ENCODE measurements at places on chromosomes 11 and 22.

DNA sequence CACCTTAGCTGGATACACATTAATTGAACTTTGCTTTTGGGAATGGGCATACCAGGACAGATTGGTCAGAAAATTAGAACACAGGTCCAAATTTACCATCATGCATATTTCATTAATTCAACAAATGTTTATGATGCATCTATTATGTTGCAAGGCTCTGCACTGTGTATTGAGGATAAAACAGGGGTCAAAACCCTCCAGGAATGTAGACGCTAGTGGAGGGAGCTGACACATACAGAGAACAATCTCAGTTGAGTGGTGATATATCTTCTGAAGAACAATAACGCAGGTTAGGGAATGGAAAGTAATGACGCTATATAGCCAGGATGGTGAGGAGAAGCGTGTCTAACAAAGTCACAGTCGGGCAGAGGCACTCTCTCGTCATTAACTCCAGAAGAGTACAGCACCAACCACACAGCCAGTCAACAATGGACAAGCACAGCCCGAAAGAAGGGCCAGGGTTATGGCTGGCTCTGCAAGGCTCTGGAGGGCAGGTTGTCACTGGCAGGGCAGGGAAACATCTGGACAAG is 3.8 kb downstream of the FLI1 start:
- no peak for DNase-seq

GRCh38 chr11:33987975-33988580 is 63.5 kb upstream of the CAPRIN1 start:
- peak; percentile 32 for DNase-seq

- no peak for DNase-seq
Measured at GRCh38 chr11:33700063-33700501, 544 bp downstream of the C11orf91 start.

DNA sequence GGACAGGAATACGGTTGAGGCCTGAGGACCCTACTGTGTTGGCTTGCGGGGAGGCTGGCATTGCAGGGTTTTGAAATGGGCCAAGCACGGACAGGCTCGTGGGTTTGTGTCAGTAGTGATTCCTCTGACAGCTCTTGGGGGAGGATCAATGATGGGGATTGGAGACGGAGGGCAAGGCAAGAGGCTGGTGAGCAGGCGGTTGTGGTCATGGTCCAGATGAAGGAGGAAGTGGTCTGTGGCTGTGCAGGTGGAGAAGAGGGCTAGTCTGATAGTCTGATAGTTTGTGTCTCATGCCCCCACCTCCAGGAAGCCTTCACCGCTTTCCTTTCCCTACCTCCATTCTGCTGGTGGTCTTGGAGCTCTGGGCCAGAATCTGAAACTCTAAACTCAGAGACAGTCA is 3.0 kb downstream of the MAFF start:
- DNase-seq: no peak

DNA sequence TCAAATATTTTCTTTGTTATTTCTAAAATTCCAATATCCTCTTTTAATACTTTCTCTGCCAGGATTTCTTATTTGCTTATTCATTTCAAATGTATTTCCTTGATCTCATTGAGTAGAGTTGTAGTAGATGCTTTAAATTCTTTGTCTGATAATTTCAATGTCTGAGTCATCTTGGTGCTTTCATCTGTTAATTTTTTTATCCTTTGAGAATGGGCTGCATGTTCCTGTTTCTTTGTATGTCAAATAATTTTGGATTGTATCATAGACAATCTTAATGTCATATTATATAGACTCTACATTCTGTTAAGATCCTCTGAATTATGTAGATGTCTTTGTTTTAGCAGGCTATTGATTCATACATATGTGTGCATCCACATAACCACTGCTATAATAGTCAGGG is 57.5 kb downstream of the MYEOV start:
- no peak for DNase-seq

GRCh38 chr22:41353862-41354575 is 27.7 kb upstream of the TEF start:
- no peak for DNase-seq

DNA sequence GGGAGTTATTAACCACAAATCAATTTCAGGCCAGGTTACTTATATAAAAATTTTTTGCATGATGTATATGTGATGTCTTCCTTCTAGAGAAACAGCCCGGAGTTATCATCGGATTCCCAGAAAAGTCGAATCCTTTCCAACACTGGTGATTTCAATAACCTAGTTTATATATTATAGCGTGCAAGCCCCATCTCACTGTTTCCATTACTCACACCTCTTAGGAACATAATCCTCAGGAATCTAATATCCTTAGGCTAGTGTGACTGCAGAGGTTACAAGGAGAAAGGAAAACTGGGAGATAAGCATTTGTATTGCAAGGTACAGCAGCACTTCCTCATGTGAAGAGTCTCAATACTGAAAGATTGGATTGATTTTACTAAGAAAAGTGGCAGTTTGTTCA is 20.3 kb downstream of the ARHGAP20 start:
- DNase-seq: no peak

DNA sequence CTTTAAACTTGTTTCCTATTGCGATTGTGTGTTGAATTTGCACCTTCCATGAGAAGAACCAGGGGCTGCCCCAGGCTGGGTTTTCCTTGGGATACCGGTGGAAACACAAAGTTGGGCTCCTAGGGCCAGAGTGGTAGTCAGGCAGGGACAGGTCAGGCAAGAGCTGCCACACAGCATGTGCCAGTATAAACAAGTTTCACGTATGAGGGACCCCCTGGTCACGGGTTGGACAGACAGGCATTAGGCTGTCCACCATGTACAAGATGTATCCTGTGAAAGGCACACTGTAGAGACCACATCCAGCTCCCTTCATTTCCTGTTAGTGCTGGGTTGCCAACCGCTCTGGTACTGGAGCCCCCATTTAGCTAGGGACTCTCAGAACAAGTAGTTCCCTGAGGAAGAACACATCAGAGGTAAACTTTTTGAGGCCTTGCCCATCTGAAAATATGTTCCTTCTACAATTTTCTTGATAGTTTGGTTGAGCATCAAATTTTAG is 8.8 kb downstream of the UPB1 start:
- DNase-seq: no peak

GRCh38 chr22:45308957-45309421 is 745 bp upstream of the FAM118A start:
- DNase-seq: no peak

GRCh38 chr11:97607291-97608000 is 1217.6 kb downstream of the JRKL start:
- no peak for DNase-seq

GRCh38 chr11:6757373-6757967 is 14.3 kb downstream of the OR2AG2 start:
- peak; percentile 34 for DNase-seq

DNA sequence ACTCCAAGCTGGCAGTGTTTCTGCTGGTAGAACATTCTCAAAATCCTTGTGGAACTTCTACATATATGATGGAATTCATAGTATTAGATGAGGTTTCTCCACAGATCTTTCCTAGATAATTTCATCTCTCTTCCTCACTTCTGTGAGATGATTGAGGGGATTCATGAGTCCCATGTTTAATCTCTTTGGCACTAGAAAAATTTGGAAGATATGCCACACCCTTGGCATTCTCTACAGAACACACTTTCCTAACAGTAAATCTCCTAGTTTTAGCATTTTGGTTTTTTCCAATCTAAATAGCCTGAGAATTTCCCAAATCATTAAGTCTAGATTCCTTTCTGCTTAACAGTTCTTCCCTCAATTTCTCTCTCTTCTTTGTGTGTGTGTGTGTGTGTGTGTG is 35.3 kb downstream of the MED15 start:
- DNase-seq: no peak

GRCh38 chr11:113986351-113987140 is 11.6 kb downstream of the HTR3A start:
- DNase-seq: no peak

- peak; percentile 52 for DNase-seq
Measured at GRCh38 chr22:30265823-30266444, 717 bp downstream of the OSM start.

DNA sequence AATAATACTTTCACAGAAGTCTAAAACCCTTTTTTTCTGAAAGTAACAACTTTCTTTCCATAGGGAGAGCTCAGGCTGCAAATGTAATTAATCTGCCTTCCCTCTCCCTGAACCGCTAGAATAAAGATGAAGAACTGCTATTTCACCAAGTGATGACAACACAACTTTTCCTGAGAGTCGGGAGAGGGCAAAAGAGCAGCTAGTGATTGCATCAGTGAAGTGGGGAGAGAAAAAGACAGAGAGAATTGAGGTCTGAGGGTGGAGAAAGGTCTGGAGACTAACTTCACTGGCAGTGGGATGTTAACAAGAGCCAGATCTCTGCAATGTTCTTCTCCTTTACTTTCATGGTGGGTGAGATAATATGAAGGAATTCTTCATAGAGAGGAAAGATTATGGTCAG is 10.9 kb upstream of the MPEG1 start:
- DNase-seq: no peak

GRCh38 chr22:25060522-25061071 is 108.1 kb downstream of the KIAA1671 start:
- no peak for DNase-seq

GRCh38 chr11:67290801-67291200 is 1.7 kb downstream of the ANKRD13D start:
- no peak for DNase-seq

All from stimulated activated CD4-positive, alpha-beta T cell treated with anti-CD3 and anti-CD28 coated beads, Interleukin-1b, Interleukin-23, amount 100 ng/mL, for 1 hour (primary cell).